ENCODE measurements at places on chromosomes 3 and 15.

- no peak overlapping the region for H3K4me3 ChIP-seq
- no peaks in the 10 kb centered on the region for H3K36me3 ChIP-seq
- H3K27ac ChIP-seq: no peak overlapping the region
- no peaks in the 10 kb centered on the region for H3K27me3 ChIP-seq
Measured at GRCh38 chr3:100033184-100033583, 81.1 kb downstream of the FILIP1L start.

DNA sequence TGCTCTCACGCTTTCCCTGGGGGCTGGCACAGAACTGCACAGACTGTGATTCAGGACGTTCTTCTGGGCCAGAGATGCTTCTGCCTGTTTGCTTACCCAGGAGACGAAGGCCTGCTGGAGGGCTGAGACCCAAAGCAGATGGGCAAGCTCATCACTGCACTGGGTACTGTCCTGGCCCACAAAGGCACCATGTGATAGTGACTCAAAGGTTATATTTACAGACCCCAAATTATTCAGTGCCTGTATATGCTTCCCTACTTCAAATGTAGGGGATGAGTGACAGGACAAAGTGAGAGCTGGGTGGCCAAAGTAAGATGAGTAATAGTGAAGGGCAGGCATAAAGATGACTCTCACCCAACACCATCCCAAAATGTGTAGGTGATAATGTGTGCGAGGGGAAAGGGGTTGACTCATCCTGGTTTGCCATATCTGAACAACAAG is 127.4 kb downstream of the WDR76 start:
- DNase-seq: no peak
- no peak overlapping the region for H3K4me3 ChIP-seq
- H3K4me1 ChIP-seq: no peaks in the 10 kb centered on the region
- no peaks in the 10 kb centered on the region for H3K36me3 ChIP-seq

DNA sequence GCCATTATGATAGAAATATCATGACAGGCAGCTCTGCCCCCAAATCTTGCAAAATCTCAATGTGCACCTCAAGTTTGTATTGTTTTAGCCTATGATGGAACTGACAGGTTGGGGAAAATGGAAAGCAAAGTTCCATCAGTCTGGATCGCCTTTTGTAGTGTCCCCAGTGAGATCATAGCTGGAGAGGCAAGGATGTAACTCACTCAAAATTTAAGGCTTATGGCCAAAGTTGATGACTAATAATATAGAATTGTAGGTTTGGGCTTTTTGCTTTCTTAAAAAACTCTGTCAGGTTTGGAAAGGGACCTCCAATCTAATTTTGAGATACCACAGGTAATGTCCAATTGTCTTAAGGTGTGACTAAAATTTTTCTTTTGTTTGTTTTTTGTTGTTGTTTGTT is 1.4 kb upstream of the ACP3 start:
- H3K36me3 ChIP-seq: no peaks in the 10 kb centered on the region
- peak overlapping the region; percentile 89 for H3K27ac ChIP-seq
- no peak for DNase-seq
- H3K27me3 ChIP-seq: no peaks in the 10 kb centered on the region
- H3K4me3 ChIP-seq: no peak overlapping the region

GRCh38 chr3:133711013-133711412 is 35.2 kb upstream of the TF start:
- H3K27ac ChIP-seq: no peak overlapping the region
- H3K4me1 ChIP-seq: no peaks in the 10 kb centered on the region
- no peaks in the 10 kb centered on the region for H3K27me3 ChIP-seq
- H3K36me3 ChIP-seq: no peaks in the 10 kb centered on the region

DNA sequence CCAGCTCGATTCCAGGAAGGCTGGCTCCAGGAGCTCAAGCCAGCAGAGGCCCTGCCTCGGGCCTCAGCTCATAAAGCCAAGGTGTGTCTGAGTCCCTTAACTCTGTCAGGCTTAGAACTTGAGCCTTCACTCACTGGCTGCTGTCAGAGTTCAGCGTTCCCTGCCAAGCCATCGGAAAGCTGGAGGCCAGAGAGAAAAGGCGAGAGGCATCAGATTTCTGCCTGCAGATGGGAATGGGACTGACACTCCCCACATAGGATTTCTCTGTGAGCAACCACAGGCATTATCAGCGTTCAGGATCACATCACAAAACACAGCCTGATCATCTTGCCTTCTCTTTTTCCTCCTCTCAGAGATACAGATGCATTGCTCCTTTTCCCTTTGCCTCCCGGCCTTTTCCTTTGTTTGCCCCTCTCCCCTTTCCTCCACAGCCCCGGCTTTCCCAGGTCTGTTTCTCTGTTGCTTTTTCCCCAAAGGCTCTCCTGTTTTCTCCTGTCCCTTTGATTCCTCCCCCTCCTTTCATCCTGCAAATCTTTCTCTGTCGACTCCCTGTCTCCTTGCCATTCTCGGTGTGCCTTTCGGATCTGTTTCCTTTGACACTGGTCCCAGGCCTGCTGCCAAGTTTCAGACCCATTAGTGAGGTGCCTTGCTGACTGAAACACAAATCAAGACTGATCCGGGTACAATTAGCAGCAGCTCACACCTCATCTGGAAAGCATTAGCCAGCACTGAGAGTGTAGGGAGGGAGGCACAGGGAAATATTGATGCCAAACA is 44.5 kb upstream of the BOC start:
- no peaks in the 10 kb centered on the region for H3K36me3 ChIP-seq
- no peak overlapping the region for H3K4me3 ChIP-seq
- peak overlapping the region; percentile 51 for H3K27ac ChIP-seq
- H3K27me3 ChIP-seq: no peaks in the 10 kb centered on the region
- H3K4me1 ChIP-seq: no peaks in the 10 kb centered on the region

DNA sequence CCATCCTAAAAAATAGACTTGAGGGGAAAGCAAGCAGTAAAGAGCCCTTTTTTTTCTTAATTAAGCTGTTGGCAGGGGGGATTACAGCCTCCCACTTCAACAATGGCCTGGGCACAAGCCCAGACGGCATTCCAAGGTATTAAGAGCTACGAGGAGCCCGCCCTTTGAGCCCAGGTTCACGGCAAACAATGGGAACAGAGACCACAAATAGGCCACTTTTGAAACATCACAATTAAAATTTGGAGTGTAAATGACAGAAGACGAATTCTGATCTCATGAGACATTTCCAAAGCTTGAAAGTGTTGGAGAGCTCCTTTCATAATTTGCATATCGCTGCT is 8.9 kb downstream of the CHSY1 start:
- no peaks in the 10 kb centered on the region for H3K36me3 ChIP-seq
- no peak for DNase-seq
- H3K4me1 ChIP-seq: peaks cover 48% of the 10 kb centered on the region
- H3K27me3 ChIP-seq: no peaks in the 10 kb centered on the region
- H3K4me3 ChIP-seq: no peak overlapping the region
- peak overlapping the region; percentile 64 for H3K27ac ChIP-seq

GRCh38 chr15:63040954-63041353 is 1.6 kb upstream of the TPM1 start:
- peak overlapping the region; percentile 91 for H3K27ac ChIP-seq
- H3K36me3 ChIP-seq: no peaks in the 10 kb centered on the region
- no peak for DNase-seq
- no peak overlapping the region for H3K4me3 ChIP-seq
- H3K4me1 ChIP-seq: no peaks in the 10 kb centered on the region
- no peaks in the 10 kb centered on the region for H3K27me3 ChIP-seq

GRCh38 chr3:50559702-50560101 is 7.8 kb downstream of the C3orf18 start:
- no peak for DNase-seq
- no peaks in the 10 kb centered on the region for H3K4me1 ChIP-seq
- no peaks in the 10 kb centered on the region for H3K27me3 ChIP-seq
- no peaks in the 10 kb centered on the region for H3K36me3 ChIP-seq
- no peak overlapping the region for H3K4me3 ChIP-seq

DNA sequence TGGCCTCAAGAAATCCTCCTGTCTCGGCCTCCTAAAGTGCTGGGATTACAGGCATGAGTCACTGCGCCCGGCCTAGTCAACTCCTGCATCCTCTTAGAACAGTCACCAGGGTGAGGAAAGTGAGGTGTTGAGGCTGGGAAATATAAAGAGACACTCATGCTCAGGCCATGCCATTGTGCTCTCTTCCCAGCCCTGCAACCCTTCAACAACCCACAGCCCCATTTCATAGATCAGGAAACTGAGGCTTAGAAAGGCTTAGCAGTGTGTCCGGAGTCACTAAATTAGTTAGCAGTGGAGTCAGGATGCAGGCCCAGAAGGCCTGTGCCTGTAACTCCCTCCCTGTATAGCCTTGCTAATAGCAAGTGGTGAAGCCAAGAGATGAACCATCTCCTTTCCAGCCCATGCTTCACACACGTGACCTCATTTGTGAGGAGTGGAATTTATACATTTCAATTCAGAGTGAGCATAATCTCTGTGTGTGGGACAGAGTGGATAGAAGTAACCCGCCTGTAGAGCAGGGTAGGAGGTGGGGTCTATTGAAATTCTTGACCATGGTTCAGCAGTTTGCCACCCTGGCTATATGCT is 51.7 kb upstream of the USP3 start:
- H3K4me3 ChIP-seq: no peak overlapping the region
- H3K36me3 ChIP-seq: no peaks in the 10 kb centered on the region
- no peak overlapping the region for H3K27ac ChIP-seq
- DNase-seq: no peak
- H3K27me3 ChIP-seq: no peaks in the 10 kb centered on the region

DNA sequence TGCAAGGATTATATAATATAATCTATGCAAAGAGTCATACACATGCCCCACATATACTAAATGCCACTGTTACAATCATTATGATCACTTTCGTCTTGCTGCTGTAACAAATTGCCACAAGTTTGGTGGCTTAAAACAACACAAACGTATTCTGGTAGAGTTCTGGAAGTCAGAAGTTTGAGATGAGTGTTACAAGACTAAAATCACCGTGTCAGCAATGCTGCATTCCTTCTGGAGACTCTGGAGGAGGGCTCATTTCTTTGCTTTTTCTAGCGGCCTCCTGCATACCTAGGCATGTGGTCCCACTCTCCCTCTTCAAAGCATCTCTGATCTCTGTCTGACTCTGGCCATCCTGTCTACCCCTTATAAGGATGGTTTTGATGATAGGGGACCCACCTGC is 1.4 kb upstream of the CCDC174 start:
- H3K4me3 ChIP-seq: no peak overlapping the region
- peaks cover 10% of the 10 kb centered on the region for H3K4me1 ChIP-seq
- no peaks in the 10 kb centered on the region for H3K36me3 ChIP-seq
- no peak for DNase-seq
- H3K27me3 ChIP-seq: no peaks in the 10 kb centered on the region

DNA sequence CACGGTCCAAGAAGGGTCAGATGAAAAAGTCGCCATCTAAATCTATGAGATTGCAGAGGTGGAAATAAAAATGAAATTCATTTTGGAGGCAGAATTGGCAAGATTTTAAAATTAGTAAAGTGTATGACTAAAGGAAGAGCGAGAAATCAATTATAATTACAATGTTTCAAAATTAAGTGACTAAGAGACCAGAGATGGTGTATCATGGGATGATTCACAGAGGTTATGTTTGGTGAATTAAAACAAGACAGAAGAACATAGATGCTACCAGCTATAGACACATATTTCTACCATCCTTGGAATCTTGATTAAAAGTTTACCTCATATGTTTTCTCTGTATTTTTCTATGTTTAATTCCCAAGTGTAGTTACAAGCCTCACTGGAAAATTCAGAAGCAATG is 308.9 kb upstream of the DNAJC19 start:
- no peak overlapping the region for H3K4me3 ChIP-seq
- H3K36me3 ChIP-seq: no peaks in the 10 kb centered on the region
- H3K27ac ChIP-seq: no peak overlapping the region
- H3K27me3 ChIP-seq: no peaks in the 10 kb centered on the region

Data from prostate gland (tissue), 2 donors.